Hypothalamus (tissue), 51 donors: ENCODE measurements at places on chromosomes 12 and 14.

DNA sequence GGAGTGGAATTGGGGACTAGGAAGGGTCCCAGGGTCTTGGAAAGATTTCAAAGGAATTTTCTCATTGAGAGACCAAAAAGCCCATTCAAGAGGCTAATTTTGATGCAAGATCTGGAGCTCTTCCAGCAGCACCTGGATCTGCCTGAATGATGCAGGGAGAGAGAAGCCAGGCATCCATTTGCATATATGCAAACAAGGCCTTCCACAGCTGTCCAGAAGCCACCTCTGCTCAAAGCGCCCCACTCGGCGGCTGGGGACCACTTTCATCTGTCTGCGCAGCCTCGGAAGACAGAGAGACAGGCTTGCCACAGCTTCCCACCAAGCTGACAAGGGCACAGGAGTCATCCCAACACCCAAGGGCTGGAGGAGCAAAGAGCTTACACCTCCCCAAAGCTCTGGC is 295.6 kb downstream of the DPF3 start:
- no peak for DNase-seq

- DNase-seq: no peak
Observed at GRCh38 chr12:32201976-32202375, 95.3 kb downstream of the BICD1 start.

DNA sequence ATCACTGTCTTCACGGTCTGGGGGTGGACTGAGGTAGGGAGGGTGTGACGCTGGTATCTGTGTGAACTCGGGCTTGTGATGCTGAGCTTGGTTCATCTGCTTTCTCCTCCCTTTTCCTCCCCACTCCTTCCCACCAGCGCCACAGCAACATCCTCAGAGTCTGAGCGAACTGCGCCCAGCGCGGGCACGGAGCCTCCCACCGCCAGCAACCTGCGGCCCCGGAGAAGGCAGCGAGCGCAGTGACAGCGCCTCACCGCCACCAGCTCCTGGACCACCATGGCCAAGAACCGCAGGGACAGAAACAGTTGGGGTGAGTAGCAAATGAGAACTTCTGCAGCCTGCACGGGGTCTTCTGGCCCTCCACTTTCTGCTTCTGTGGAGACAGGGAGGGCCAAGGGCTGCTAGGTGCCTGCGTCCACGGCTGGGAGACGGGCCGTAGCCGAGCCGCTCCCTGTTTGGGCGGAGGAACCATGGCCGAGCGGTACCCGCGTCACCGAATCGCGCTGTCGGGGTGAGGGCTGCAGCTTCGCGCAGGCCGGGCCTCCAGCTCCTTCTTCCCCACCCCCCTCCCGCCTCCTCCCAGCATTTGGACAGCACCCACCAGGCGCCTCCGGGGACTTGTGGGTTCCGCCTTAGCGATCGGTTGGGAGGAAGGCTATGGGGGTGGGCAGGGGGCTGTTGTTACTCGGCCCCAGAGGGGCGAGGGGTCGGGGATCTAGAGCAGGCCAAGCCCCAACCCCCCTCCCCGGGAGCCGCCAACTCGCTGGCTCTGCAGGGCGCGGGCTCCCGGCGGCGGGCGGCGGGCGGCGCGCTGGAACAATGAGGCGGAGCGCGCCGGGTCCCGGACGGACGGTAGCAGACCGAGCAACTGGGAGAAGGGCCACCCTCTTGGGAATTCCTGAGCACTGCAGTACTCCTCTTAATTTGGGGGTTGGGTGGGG is at the start of gene ATL1:
TSS of gene ATL1 (plus strand) at position 156 of the 941 bp plus-strand sequence. CDS start at position 277, 121 bp downstream.
- DNase-seq: peak; percentile 50

DNA sequence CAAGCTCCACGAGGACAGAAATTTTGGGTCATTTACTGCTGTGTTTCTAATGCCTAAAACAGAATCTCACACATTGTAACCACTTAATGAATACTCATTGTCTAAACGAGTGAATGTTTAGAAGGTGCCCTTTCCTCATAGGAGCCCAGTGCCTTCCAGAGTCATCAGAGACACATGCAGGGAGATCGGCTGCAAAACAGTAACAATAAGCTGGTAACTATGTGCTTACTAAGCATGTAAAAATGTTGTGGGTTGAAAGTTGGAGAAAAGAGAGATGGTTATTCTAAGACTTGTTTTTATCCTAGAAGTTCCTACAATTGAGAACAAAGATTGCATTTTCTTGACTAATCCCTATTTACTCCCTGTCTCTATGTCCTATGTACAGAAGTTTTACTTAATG is 7.4 kb downstream of the TESPA1 start:
- DNase-seq: no peak

DNA sequence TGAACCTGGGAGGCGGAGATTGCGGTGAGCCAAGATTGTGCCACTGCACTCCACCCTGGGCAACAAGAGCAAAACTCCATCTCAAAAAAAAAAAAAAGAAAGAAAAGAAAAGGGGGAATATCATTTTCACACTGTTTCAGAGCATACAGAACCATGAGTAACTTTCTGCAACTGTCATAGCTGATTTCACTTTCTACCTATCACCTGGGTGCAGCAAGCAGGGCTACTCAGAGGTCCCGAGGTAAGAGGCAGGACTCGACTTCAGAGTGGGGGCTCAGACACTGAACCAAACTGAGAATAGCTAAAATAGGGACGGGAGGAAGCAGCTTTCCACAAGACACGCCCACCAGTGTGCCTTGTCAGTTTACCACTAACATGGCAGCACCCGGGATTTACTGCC is 29.8 kb downstream of the OR10P1 start:
- no peak for DNase-seq

- DNase-seq: no peak
Observed at GRCh38 chr12:108345716-108346633, 6.9 kb upstream of the CMKLR1 start.

- DNase-seq: no peak
Observed at GRCh38 chr12:50533203-50533584, 28.4 kb downstream of the DIP2B start.

GRCh38 chr14:22887990-22888378 is 5.0 kb downstream of the REM2 start:
- no peak for DNase-seq

- no peak for DNase-seq
Observed at GRCh38 chr14:95490138-95490509, 26.3 kb downstream of the SYNE3 start.

DNA sequence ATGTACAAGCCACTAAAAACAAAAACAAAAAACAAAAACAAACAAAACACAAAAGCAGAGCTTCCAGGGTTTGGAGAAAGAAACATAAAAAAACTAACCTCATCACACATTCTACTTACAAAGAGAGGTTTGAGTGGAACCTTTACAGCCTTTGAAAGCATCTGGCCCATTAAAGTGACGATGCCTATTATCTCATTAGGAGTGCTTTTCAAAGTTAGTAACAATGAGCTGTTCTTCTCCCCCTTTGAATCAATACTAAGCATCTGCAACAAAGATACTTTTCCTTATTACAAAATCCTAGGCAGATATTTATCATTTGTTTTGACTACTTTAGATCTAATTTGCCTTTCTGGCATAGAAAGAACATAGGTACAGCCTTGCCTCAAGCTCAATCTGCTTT is 217.3 kb downstream of the PPM1H start:
- no peak for DNase-seq

DNA sequence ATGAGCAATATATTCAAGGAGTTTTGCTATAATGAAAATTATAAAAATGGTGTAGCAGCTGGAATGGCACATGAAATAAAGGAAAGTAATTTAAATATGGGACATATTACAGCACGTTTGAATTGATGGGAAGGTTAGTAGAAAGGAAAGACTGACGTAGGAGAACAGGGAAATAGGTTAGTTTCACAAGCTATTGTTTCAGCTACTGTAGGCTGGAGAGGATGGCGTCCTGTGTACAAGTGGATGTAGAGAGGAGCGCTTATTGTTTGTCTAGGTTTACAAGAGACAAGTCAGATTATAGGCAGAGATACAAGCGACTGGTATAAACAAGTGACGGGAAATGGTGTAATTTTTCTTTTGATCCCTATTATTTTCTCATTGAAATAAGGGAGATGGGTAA is 431.2 kb upstream of the PDE3A start:
- DNase-seq: no peak

- no peak for DNase-seq
Observed at GRCh38 chr14:84770030-84770429, 759.9 kb upstream of the FLRT2 start.

DNA sequence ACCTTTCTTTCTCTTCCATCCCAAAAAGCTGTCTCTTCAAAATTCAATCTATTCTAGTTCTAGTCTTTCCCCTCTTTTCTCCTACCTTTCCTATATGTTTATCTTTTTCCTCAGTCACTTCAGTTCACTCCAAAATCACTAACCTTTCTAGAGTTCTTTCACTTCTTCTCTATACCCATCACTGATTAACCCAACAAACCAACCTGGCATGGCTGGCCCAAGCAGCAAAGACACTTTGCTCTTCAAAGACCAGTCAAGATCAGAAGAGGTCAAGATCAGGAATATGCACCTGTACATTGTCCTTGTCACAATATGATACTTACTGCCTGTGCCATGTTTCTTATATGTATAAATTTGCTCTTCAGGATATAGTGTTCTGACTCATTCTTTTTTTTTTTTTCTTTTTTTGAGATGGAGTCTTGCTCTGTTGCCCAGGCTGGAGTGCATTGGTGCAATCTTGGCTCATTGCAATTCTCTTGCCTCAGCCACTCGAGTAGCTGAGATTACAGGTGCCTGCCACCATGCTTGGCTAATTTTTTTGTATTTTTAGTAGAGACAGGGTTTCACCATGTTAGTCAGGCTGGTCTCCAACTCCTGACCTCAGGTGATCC is 112.9 kb downstream of the C12orf42 start:
- no peak for DNase-seq
